ENCODE measurements at places on chromosomes 16 and 17. TPM values are rescaled to one million over a fixed set of nuclear protein-coding genes. Genes with fewer than 3 reads are reported as not detected.

Gene SSTR5
- not detected for total RNA-seq

Gene EPOP
- 0.89 TPM for total RNA-seq

Gene SLC5A11
- not detected for total RNA-seq

Gene PRSS27
- total RNA-seq, result 0.30 TPM

Gene SBK1
- total RNA-seq, result not detected

Gene EFCAB5
- total RNA-seq, result 0.59 TPM

Gene LRRC75A
- 0.83 TPM for total RNA-seq

Gene SLFN12L
- total RNA-seq, result not detected

Gene PYDC1
- not detected for total RNA-seq

Gene NPIPB9
- 3.6 TPM for total RNA-seq

Gene KRTAP4-4
- total RNA-seq, result not detected

Gene ANKRD40CL
- not detected for total RNA-seq

Gene FSCN2
- 2.7 TPM for total RNA-seq

Gene LRRC46
- total RNA-seq, result not detected

Gene TMC7
- 0.69 TPM for total RNA-seq

Gene TNFSF13
- 0.83 TPM for total RNA-seq

Gene DHX58
- 6.8 TPM for total RNA-seq

Gene YPEL2
- 19.0 TPM for total RNA-seq

Gene HSD17B2
- 1.8 TPM for total RNA-seq

Gene KRTAP3-2
- total RNA-seq, result not detected

Gene RSKR
- total RNA-seq, result 13.2 TPM

Gene CDH8
- total RNA-seq, result under 0.01 TPM

Gene COTL1
- total RNA-seq, result 165 TPM

Gene CPHXL2
- total RNA-seq, result not detected

Gene MARCHF10
- not detected for total RNA-seq

Gene HOXB13
- under 0.01 TPM for total RNA-seq

Gene SLC2A4
- not detected for total RNA-seq

Gene PRSS8
- total RNA-seq, result not detected

Gene MLX
- total RNA-seq, result 33.7 TPM

Gene ALOX12B
- not detected for total RNA-seq

Gene KRTAP4-1
- total RNA-seq, result not detected

Gene HOXB7
- total RNA-seq, result 3.3 TPM

Gene TNK1
- total RNA-seq, result 1.2 TPM

Gene PSKH1
- 27.6 TPM for total RNA-seq

Gene PLA2G10
- total RNA-seq, result not detected

Gene ADAT1
- 80.5 TPM for total RNA-seq

Gene CYGB
- 7.1 TPM for total RNA-seq

Gene CCL14
- not detected for total RNA-seq

Gene KRTAP4-3
- not detected for total RNA-seq

Gene KRT31
- total RNA-seq, result not detected

Gene TPSD1
- not detected for total RNA-seq

Gene UMOD
- not detected for total RNA-seq

Gene TNFRSF13B
- total RNA-seq, result not detected

Gene ATXN7L3
- 49.5 TPM for total RNA-seq

Gene TBC1D3I
- total RNA-seq, result not detected

Gene CD300LB
- total RNA-seq, result not detected

Gene KRT24
- total RNA-seq, result not detected

Gene SEZ6
- not detected for total RNA-seq

Gene CCL4
- total RNA-seq, result not detected

Gene WNT9B
- not detected for total RNA-seq

Gene EXOSC6
- 35.9 TPM for total RNA-seq

Gene ENO3
- total RNA-seq, result 4.9 TPM

Gene OR4D1
- total RNA-seq, result not detected

Gene CCDC92B
- total RNA-seq, result not detected

Gene CLEC10A
- not detected for total RNA-seq

Gene CCL11
- total RNA-seq, result not detected

Gene SMIM22
- not detected for total RNA-seq

Gene CHD3
- total RNA-seq, result 108 TPM
